SJSA1 (cell line): ENCODE measurements at places on chromosomes 7 and 10. TPM values are rescaled to one million over a fixed set of nuclear protein-coding genes. Genes with fewer than 3 reads are reported as not detected.

GRCh38 chr7:133815611-133816210, 311.4 kb upstream of the LRGUK start:
- DNase-seq, result peak; percentile 12

The GIMAP5 gene
- total RNA-seq, result not detected in 2 replicates

DNA sequence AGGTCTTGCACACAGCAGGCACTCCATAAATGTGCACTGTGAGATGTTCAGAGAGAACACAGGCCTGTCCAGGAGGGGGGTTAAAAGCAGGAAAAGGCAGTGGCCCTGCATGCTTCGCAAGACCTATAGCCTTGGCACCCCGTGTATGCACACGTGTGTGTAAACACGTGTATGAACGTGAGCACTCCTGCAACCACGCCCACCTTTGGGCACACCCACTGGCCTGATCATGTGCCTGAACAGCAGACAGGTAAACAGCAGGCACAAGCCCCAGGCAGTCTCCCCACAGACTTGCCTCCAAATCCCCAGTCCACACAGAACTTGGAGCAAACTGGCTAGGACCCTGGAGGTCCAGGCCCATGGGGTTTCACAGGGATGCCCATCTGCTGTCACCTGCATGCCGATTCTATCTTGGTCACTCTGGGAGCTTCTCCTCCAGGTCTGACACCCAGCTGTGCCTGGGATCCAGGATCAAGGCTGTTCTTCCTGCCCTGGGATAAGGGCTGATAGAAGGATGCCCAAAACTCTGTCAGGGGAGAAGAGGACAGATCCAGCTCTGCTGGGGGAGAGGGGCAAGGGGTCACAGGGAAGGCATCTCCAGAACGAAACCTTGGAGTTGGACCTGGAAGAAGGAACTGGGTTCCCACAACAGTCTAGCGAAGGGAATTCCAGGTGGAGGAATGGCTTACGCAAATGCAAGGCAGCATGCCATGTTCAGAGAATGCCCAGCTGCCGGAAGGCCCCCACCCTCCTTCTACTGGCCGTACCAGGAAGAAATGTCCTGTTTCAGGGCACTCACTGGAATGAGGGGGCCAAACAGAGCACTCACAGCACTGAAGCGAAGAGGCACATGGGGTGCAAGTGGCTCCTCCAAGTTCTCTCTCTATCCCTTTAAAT, 14.3 kb upstream of the ZMIZ1 start:
- DNase-seq, result no peak

DNA sequence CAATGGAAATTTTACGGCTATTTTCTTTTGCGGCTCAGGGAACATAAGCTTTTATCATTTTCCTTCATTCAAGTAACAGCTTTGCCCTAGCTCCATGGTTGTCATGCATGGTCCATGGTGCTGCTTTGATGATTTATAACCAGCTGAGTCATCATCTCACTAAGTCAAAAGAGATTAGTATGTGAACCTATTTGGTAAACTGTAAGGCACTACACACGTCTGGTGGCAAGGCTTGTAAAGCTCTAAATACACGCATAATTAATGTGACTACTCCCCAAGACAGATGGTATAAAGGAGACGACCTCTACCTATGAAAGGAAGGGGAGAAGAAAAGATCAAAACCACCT, 340.2 kb downstream of the KCNMA1 start:
- no peak for DNase-seq

- DNase-seq, result no peak
Measured at GRCh38 chr10:36489611-36490228, 635.7 kb upstream of the ANKRD30A start.

- DNase-seq, result peak; percentile 70
Measured at GRCh38 chr7:20280475-20281351, 50.0 kb upstream of the ITGB8 start.

DNA sequence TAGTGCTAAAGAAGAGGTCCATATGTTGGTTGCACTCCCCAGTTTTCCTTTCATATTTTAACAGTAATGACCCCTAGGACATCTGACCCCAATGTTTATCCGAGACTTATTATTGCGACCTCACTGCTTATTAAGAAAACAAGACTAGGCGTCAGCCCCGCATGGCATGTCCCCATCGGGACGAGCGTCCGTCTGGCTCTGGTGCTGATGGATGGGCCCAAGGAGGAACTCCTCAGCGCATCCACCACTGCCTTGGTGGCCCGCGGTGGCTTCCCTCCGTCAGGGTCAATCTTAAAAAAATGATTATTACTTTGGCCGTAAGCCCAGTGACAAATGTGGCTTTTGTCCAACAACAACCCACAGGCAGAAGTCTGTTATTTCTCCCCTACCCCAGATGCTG, 40.1 kb upstream of the CXCL12 start:
- DNase-seq, result no peak

DNA sequence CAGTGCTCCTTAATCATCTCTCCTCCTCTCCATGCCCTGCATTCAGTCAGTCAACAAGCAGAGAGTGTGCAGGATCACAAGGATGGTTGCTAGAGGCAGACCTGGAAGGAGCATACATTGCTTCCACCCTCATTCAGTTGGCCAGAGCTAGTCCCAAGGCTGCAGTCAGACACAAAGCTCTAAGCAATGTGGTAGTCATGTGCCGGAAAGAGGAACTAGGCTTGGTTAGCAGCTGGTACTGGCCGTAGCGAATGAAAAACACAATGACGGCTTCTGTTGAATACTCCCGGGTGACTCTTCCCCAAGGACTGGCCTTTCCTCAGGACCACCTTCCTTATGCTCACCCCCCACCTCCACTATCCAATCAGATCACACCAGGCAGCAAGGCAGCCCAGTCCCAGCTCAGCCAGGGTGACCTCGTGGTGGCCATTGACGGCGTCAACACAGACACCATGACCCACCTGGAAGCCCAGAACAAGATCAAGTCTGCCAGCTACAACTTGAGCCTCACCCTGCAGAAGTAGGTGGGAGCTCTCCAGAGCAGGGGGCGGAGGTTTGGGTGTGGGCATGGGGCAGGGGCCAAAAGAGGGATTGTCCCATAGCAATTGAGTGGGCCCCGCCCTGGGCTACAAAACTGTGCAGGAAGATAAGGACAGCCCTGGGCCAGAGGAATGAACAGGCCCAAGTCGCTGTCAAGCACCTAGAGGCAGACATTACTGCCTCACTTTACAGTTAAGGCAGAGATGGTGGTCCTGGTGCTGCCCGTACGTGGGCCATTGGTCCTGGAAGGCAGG, 10.9 kb downstream of the LDB3 start:
- DNase-seq, result no peak

- DNase-seq, result no peak
Measured at GRCh38 chr7:150435047-150435389, 15.4 kb upstream of the GIMAP8 start.
